Gastroesophageal sphincter (tissue), 4 donors: ENCODE measurements at places on chromosomes 4 and X. TPM values are rescaled to one million over a fixed set of nuclear protein-coding genes. Genes with fewer than 3 reads are reported as not detected.

The IL2RG gene
- 6.3 TPM for total RNA-seq

The SOWAHD gene
- total RNA-seq, result not detected

The RGN gene
- 10.2 TPM for total RNA-seq

DNA sequence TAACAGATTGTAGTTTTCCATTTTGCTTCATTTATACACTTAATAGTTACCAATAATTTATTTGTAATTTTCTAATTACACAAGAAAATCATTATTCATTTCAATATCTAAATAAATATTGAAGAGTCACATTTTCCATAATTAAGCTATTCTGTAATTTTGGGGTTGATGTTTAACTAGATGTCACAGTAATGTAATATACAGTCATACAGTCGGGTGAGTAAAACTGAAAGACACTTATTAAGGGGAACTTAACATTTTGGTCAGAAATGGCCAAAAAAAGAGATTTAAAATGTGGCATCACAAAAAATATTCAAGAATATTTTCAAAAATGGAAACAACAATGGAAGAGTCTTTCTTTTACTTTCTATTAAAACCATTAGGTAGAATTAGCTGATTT, 1080.3 kb downstream of the ARAP2 start:
- ATAC-seq, result no peak

GRCh38 chr4:22202246-22202974, 253.8 kb upstream of the KCNIP4 start:
- ATAC-seq, result no peak

- ATAC-seq, result no peak
These were observed 3.6 kb upstream of the CXCL1 start for GRCh38 chr4:73865431-73866096.

DNA sequence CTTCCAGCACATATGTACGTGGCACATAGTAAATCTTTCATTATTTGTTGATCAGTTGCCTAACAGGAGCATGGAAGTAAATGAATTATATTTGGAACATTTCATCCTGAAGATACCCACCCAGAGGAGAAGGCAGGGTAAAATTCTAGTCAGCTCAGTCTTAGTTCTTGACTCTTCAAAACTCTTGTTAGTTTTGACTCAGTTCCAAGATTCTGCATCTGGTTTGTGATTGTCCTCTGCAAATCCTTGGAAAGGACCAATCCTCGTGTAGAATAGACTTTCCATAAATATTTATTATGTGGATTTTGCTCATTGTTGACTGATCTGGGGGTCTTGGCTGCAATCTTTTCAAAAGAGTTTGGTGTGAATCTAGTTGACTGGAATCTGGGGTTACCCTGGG, 257.5 kb upstream of the FAT1 start:
- no peak for ATAC-seq

- ATAC-seq, result no peak
These were observed 73.3 kb downstream of the SHOX start for GRCh38 chrX:703866-704265.

DNA sequence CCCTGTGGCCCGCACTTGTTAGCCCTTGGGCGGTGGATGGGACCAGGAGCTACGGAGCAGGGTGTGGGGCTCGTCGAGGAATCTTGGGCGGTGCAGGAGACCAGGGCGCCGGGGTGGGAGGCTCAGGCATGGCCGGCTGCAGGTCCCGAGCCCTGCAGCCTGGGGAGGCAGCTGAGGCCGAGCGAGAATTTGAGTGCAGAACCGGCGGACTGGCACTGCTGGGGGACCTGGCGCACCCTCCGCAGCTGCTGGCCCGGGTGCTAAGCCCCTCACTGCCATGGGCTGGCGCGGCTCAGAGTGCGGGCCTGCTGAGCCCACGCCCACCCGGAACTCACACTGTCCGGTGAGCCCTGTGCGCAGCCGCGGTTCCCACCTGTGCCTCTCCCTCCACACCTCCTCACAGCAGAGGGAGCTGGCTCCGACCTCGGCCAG, 73.6 kb upstream of the TLL1 start:
- no peak for ATAC-seq

DNA sequence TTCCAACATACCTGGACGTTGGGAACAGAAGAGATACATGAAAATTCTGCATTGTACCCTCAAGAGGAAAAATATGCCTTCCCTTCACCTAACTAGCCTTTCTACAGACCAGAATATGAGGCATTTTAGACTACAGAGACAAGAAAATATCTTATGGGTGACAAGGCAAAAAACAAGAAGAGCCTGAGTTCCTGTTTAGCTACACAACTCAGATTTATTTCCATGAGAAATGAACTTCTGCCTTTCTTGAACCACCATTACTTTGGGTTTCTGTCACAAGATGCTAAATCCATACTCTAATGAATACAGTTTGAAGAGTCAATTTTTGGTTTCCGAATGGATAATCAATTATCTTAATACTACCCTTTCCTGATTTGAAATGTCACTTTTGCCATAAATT, 18.7 kb downstream of the RCHY1 start:
- no peak for ATAC-seq

- ATAC-seq, result no peak
These were observed 7.4 kb upstream of the HNRNPD start for GRCh38 chr4:82381235-82381634.

DNA sequence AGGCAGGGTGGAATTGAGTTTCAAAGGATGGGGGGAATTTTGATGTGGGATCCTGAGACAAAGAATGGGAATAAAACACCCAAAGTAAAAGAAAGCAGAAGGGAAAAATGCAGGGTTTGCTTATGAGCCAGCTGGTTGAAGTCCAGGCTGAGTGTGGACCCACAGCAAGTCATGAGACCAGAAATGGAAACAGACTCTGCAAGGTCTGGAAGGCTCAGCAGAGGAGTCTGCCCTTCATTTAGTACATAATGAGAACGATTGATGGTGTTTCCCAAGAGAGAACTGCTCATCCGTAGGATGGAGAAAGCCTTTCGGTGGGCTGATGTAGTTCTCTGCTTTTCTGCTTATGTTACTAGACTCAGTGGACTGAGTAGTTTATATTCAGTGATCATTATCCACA, 259.1 kb downstream of the C4orf33 start:
- no peak for ATAC-seq

- no peak for ATAC-seq
These were observed 46.2 kb downstream of the SEPTIN11 start for GRCh38 chr4:76995776-76996175.

DNA sequence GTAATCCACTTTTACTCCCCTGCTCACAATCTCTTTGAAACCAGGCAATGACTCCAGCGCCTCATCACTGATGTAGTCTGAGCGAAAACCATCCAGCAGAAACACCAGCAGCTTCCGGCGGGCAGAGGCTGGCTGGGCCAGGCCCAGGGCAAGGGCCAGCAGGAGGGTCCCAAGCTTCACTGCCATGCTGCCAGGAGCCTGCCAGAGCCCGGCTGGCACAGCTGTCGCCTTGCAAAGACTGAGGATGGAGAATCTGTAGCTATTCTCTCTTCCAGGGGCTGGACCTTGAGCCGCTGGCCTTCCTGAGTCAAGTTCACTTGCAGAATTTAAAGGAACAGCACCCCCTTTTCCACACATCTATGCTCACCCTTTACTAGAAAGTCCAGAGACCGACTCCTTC, at the start of gene ENPP6:
Gene ENPP6 (minus strand): TSS at position 240 of the 400 bp plus-strand sequence. CDS start 54 bp downstream, at position 186.
- no peak for ATAC-seq
